ENCODE measurements at places on chromosomes 11 and 22.

DNA sequence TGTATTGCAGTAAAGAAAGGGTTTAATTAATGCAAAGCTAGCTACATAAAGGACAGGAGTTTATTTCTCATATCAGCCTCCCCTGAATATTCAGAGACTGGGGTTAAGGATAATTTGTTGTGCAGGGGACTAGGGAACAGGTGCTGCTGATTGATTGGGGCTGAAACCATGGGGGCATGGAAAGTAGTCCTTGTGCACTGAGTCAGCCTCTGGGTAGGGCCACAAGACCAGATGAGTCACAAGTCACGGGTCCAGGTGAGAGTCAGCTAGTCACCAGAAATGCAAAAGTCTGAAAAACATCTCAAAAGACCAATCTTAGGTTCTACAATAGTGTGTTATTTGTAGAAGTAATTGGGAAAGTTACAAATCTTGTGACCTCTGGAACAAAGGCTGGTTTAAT is 32.9 kb upstream of the SYT13 start:
- DNase-seq, result no peak

DNA sequence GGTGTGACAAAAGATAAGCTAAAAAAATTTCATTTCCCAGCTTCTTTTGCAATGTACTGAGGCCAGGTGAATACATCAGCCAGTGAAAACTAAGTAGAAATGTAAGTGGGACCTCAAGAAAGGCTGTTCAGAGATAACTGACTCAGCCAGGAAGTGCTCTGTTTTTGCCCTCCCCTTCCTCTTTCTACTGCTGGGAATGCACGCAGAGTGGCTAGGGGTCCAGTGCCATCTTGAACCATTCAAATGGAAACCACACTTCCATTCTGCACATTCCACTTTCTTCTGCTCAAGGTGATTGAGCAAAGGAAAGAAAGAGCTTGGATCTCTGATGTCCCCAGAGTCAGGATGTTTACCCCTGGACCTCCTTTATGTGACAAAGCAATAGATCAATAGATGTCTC is 27.8 kb upstream of the LMO2 start:
- DNase-seq, result no peak

DNA sequence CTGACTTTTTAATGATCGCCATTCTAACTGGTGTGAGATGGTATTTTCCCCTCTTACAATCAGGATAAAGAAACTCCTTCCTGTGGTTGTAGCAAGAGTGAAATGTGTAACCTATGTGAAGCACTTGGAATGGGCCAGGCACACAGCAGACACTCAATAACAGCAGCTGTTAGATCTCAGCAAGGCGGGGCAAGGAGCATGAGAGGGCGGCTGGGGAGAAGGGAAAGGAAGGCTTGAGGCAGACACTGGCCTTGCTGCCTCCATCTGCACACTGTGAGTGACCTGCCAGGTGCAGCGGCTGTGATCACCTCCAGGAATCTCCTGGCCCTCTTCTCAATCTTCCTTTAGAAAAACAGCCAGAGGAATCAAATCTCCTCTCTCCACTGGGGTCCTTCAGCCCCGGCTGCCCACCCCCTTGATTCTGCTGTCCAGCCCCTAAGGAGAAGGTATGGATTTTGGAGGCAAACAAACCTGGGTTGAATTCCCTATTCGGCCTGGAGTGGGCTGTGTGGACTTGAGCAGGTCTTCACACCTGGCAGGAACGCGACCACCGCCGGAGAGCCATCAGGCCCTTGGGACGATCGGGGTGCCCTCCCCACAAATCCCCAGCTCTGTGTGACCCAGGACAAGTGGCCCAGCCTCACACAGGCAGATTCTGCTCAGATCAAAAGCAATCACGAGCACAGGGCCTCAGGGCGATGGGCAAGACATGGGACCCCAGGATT is 49.0 kb downstream of the RPUSD4 start:
- DNase-seq, result no peak

GRCh38 chr11:108341654-108342053 is 118.8 kb downstream of the ATM start:
- no peak for DNase-seq

GRCh38 chr11:114082767-114083181 is 23.3 kb downstream of the ZBTB16 start:
- DNase-seq, result no peak

DNA sequence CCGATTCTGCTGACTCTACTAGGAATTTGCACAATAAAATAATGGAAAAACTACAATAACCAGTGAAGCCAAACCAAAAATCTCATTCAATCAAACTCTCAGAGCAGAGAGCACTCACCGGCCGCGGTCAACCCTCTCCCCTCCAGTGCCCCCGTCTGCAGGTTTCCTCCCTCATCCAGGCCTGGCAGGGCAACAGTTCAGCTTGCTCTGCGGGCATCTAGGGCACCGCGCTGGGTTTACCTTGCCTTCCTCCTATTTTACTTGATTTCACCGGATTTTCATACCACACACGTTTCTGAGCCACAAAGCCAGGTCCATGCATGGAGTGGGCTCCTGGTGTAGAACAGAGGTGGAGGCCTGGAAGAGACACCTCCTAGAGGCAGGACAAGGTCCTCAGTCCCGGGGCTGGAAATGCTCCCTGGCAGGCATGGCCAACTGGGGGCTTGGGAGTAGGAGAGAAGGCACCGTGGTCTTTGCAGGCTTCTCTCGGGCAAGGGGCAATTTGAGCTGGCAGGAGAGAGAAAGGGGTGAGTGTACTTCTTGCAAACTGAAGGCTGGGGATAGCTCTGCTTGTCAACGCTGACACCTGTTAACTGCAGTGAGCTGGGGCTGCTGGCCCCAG is 938.4 kb downstream of the BRD1 start:
- no peak for DNase-seq

DNA sequence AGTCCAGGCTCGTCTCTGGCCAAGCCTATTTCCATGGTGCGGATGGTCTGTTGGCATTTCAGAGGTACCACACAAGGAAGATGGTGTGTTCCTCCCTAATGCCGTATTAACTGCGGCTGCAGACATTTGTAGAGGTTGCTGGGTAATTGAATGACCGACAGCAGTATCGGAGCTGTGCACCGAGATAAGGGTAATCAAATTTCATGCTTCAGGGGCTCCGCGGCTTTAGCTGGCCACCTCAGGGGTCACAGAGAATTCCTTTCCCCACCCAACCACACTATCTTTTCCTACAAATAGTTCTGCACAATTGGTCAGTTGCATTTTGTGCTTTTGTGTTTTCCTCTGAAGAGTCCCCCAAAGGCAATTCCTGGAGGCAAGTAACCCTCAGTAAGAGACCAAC is 297.4 kb downstream of the OPCML start:
- no peak for DNase-seq

DNA sequence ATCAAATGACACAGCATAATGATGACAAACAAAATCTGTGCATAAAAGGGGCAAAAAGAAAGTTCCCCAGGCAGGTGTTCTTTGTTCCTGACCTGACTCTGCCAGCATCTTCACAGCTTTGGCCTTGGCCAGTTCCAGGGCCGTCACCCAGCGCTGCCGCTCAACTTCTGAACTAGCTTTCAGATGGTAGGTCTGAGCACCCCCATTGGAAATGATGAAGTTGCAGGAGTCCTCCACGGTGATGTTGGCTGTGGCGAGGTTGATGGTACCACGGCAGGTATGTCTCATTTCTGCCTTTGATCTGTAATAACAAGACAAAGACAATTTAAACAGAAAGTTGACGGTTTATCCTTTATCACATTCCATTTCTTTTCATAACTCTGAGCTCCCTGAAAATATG is 5.3 kb downstream of the OSBP start:
- DNase-seq, result no peak

GRCh38 chr11:60348116-60348515 is 21.1 kb downstream of the MS4A6E start:
- DNase-seq, result no peak

DNA sequence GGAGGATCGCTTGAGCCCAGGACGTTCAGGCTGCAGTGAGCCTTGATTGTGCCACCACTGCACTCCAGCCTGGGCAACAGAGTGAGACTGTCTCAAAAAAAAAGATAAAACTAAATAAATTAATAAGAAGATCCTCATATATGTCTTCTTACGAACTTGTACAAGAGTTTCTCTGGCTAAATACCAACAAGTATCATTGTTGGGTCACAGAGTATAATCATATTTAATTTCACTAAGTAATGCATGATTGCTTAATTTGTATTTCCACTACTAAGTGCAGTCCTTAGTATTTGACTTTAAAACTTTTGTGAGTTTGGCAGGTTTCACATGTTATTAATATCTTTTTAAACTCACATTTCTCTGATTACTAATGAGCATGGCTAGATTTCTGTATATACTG is 60.9 kb downstream of the PACS1 start:
- no peak for DNase-seq

GRCh38 chr11:63793161-63793560 is 20.1 kb upstream of the SPINDOC start:
- no peak for DNase-seq

DNA sequence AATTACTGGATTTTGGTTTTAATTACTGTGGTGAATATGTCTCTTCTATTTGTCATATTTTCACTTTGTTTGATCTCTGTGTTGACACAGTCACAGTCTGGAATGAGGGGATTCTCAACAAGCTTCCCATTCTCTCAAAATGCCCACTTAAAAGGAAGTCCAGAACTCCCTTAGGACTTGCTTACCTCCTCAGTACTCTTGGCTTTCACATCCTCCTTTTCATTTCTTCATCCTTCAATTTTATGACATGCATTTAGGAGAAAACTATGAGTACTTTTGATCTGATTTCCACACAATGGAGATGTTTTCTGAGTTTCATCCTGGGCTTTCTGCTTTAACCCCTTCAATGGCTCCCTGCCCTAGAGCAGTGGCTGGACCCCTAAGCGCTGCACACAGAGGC is 49.3 kb upstream of the FLI1 start:
- no peak for DNase-seq

DNA sequence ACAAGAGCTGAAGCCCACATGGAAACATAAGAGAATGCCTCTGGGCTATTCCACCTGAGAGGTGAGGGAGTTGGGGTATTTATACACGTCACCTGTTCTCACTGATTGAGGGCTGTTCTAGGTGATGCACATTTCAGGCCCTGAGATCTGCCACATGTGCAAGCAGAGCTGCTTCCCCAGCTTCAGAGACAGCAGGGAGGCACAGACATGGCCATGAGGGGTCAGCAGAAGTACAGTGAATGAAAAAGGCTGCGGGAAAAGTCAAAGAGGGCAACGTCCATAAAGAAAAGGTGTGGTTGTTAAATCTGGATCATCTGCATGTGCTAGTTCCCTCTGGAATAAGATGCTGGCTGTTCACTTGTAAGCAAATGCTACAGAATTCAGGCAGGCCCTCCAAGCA is 75.4 kb downstream of the GAB4 start:
- no peak for DNase-seq

GRCh38 chr22:25833676-25834075 is 91.7 kb downstream of the MYO18B start:
- DNase-seq, result no peak

DNA sequence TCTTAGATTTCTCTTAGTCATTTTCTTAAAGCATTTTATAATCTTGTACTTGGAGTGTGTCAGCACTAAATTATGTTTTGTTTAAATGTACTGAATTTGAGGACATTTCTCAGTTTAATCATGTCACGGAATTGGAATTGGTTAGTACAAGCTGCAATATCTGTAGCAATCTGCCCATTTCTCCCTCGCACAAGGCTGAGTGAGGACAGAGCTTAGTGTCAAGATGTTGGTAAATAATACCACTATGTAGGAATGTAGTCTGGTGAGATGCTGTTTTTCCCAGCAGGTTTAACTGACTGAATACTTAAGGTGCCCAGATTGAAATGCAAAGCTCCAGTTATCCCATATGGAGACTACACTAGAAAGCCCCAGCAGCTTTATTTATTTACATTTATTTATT is 30.6 kb downstream of the SREBF2 start:
- no peak for DNase-seq

DNA sequence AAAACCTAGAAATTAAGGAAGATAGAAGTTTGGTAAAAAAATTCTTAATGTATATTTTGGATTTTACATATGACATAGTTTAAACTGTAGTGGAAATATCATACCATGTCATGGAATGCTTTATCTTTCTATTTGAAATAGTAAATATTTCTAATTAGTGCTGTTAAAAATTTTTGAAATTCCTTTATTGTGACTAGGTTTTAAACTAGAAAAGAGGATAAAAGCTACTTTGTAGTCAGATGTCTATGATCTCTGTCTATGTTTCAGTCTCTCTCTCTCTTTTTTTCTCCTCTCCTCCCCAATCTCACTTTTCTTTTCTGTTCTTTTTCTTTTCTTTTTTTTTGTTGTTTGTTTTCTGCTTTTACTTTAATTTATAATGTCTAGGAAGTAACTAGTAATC is 226.2 kb downstream of the TMEM135 start:
- DNase-seq, result no peak

GRCh38 chr11:45922425-45923082 is at the start of gene LARGE2:
Gene LARGE2 (plus strand): TSS chr11:45922656. CDS start chr11:45922883, 227 bp downstream.
- DNase-seq, result peak; percentile 17
